ENCODE measurements at places on chromosomes 11 and 22. TPM values are rescaled to one million over a fixed set of nuclear protein-coding genes. Genes with fewer than 3 reads are reported as not detected.

OR52N4 gene
- not detected for total RNA-seq

GSTT2 gene
- 0.32 TPM for total RNA-seq

SYVN1 gene
- total RNA-seq: 13.0 TPM

GLYATL1 gene
- under 0.01 TPM for total RNA-seq

WT1 gene
- total RNA-seq: 16.4 TPM

TNNI2 gene
- not detected for total RNA-seq

DNA sequence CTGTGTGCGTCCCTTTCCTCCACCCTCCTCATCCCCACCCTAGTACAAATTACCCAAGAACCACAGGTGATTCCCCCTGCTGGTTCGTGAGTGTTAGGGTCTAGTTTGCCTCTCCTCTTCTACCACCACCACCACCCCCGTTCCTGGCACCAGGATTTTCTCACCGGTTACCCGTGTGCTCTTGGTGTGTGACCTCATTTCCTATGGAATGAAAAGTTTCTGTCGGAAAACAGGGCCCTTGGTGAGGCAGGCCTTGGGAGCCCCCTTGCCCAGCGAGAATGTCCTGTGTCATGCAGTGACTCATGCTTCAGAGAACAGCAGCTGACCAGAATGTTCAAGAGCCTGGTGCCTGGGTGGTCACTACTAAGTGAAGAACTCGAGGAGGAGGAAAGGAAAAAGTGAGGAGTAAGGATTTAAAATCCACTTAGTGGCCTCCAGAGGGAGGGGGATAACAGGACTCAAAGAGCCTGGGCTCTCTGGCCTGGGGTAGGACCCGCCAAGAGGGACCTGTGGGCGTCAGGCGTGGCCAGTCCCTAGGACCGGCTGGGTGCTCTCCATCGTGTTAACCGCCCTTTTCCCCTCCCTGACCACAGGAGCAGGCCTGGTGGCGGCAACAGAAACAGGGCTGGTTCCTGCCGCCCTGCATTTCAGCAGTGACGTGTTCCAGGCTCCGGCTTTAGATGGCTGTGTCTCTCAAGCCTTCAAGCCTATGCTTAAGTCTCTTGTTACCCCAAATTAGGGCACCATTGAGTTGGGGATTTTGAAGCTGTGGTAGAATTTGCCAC, 30.2 kb downstream of the C22orf31 start:
- peak; percentile 94 for DNase-seq

DNA sequence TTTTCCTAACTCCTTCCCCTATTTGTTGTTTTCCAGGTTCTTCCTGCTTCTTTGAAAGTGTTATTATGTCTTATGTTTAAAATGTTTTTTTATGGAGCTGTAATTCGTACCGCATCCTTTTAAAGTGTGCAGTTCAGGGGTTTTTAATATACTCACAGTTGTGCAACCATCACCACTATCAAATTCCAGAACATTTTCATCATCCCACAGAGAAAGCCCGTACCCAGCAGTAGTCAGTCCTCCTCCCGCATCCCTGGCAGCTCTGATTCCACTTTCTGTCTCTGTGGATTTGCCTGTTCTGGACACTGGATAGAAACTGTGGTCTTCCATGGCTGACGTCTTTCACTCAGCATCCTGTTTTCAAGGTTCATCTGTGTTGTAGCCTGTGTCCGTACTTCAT, 73.7 kb downstream of the JAM3 start:
- peak; percentile 66 for DNase-seq

DNA sequence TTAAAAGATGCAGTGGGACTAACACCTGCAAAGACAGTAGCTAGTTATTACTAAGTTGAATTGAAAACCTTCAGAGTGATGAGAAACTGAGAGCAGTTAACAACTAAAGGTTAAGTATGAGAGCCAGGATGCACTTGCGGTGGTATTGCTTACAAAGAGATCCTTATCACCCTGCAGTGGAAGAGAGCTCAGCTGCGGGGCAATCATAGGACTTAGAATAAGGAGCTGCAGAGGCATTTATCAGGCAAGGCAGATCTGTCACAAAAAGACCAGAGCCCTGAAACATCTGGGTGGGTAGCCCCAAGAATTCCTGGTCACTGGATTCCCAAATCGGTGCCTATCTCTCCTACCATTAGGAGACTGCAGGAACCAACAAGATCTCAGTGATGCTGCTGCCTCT, 34.3 kb upstream of the CFAP300 start:
- DNase-seq: peak; percentile 34

GRCh38 chr11:12269104-12269441, 108.3 kb upstream of the PARVA start:
- DNase-seq: peak; percentile 61

DNA sequence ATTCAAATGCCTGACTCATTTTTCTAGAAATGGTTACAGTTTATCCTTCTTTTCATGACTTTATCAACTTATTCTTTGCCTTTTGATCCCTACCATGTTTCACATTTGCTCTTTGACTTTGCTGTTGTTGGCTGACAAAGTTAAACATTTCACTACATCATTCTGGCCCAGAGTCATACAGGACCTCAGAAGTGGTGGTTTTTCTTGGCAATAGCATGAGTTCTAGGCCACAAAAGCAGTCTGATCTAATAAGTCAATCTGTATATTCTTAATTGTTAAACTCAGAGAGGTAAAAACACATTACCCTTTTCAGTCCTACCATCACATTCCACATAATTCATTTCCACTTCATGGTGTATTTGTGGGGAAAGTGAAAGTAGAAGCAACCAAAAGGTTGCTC, 763.2 kb upstream of the TENM4 start:
- no peak for DNase-seq

- DNase-seq: no peak
These were observed 25.3 kb upstream of the PIK3C2A start for GRCh38 chr11:17233101-17233500.

DNA sequence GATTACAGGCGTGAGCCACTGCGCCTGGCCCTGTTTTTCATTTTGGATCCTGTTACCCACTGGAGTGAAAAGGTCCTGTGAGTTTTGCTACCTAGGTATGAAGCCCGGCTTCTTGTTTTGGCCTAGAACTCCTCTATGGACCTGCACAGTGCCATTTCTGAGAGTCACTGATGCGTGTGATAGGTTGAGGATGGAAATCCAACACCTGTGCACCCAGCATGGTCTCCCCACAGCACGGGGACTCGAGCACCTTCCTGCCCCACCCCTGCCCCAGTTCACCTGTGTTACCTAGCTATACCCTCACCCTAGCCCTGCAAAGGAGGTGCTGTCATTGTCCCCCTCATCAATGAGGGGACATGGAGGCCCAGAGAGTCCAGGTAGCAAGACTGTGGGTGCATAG, 5.1 kb downstream of the FBLN1 start:
- no peak for DNase-seq

- peak; percentile 78 for DNase-seq
These were observed 19.2 kb downstream of the NPTXR start for GRCh38 chr22:38824585-38824984.
